ENCODE measurements at places on chromosomes 12 and 14.
A peak's percentile ranks its signal among the peaks of the same experiment; 100 is the strongest.

GRCh38 chr14:84922370-84922769 is 607.6 kb upstream of the FLRT2 start:
- DNase-seq: no peak

DNA sequence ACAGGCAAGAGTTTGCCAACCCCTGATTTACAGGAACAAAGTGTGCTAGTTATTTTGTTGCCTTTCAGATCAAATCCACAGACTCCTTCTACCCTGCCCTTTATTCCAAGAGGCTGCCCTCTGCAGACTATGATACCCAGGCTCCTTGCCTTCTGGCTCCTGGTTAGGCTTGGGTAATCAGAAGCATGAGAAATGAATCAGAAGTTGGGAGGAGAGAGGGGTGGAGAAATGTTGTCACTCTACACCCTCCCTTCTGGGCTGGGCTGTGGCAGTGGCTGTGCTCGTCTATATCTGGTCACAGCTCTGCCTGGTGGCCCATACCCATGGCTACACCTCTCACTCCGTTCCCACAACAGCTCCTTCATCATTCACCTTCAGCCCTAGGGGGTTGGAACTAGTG is 204.6 kb upstream of the PLXNC1 start:
- DNase-seq: peak; percentile 69

GRCh38 chr14:89922031-89922907 is 32.3 kb downstream of the EFCAB11 start:
- DNase-seq: peak; percentile 83

GRCh38 chr14:101726295-101726953 is 35.1 kb upstream of the PPP2R5C start:
- no peak for DNase-seq

DNA sequence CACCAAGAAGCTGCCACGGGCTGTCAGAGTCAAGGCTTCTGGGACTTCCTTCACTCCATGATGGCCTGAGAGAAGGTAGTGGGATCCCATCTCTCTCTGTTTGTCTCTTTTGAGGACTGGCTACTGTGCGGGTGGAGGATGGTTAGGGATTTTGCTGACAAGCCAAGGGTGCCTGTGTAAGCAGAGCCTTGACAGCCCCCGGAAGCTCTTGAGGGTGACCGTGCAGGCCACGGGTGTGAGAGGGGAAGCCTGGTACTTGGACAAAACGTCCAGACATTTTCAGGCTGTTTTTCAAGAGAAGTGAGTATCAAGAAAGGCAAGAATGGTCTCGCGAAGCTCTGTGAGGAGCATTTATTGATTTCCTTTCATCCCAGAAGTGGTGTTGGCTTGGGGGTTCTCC is 352.4 kb downstream of the DPF3 start:
- no peak for DNase-seq

DNA sequence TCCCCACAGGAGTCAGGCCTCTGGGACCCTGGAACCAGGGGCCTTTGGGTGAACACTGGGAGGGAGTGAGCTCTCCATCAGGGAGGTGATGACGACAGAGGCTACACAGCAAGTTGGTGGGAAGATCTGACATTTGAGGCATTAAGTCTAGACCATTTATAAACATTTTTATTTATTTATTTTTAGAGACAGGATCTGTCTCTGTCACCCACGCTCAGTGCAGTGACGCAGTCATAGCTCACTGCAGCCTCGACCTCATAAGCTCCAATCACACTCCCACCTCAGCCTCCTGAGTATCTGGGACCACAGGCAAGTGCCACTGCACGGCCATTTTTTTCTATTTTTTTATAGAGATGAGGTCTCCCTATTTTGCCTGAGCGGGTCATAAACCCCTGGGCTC is 53.6 kb downstream of the TEAD4 start:
- DNase-seq: no peak

DNA sequence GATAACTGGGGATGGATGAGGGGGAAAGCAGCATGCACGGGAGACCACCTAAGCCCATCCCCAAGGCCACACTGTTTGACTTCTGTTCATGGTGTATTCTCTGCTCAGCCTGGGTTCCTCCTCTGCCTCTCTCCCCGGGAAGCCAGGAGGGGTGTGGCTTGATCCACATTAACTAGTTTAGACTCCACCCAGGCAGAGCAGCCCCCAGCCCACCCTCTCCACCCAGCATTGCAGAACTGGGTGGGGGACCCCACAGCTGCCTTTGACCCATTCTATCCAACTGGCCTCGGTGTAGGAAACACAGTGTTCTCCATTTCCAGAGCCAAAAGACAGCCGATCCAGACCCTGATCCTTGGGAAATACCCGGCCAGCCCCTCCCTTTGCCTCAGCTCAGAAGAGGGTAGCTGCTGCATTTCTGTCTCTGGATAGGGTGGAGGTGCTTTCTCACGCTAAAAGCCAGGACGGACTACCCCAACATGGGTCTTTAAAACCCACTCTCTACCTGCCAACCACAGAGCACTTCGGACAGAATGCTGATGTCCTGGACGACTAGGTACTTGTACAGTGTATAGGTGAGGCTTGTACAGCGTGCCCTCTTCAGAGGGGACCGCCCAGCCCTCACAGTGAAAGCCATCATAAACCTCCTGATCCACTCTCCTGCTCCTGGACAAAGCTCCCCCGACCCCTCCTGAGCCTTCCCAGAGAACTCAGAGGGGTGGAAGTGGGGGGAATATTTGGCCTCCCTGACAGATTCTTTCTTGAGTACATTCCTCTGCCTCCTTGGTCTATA is 9.4 kb downstream of the SPRYD3 start:
- no peak for DNase-seq

GRCh38 chr12:121770388-121770787 is 23.1 kb downstream of the RHOF start:
- no peak for DNase-seq

DNA sequence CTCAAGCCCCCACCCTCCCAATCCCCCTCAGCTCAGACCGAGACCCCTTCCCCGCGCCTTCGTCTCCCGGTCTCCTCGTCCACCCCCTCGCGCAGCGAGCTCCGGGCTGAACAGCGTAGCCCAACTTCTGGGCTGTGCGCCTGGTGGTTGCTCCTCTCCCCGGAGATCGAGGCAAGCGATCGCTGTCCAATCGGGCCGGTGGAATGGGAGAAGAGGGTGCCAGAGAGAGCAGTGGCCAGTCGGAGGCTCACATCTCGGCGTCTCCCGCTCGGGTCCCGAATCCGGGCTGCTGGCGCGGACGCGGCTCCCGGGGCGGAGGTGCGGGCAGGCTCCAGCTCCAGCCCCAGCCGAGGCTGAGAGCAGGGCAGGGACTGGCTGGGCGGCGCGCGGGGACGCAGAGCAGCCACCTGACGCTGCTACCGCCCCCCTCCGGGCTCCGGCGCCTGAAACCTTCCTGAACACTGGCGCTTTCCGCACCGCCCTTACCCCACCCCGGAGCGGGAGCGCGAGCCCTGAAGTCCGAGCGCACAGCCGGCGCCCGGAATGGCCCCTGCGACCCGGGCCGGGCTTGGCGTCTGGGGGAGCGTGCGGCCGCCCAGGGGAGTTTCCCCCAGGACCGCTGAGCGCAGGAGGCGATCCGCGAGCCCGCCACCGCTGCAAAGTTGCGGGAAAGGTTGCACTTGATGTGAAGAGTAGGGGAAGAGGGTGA is 508 bp upstream of the KCNH5 start:
- peak; percentile 23 for DNase-seq

GRCh38 chr12:105865886-105866285 is 272.9 kb downstream of the NUAK1 start:
- no peak for DNase-seq

DNA sequence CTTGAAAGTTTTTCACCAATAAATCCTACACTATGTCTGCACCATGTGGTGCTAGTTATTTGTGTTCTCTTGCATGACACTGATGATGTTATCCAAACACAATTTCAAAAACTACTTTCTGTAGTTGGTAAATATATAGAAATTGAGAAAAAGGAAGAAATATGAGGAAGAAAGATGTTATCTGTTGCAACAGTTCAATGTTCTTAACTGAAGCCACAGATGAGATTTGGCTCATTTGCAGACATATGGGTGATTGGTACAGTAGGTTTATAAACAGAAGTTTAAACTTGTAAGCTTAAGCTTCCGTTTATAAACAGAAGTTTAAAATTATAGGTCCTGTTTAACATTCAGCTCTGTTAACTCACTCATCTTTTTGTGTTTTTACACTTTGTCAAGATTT is at the start of gene CLEC12A:
TSS of gene CLEC12A (plus strand) at position 229 of the 400 bp plus-strand sequence. CDS start 188 bp downstream, outside the sequence.
- no peak for DNase-seq

GRCh38 chr12:108432423-108433121 is 82.5 kb upstream of the FICD start:
- no peak for DNase-seq

- no peak for DNase-seq
These were observed 302.6 kb downstream of the FOXG1 start for GRCh38 chr14:29069228-29069627.

GRCh38 chr14:81344481-81345160 is 55.5 kb downstream of the STON2 start:
- DNase-seq: no peak

GRCh38 chr12:129571901-129572494 is 331.8 kb downstream of the TMEM132D start:
- DNase-seq: no peak

GRCh38 chr12:96889273-96889933 is 17.7 kb upstream of the NEDD1 start:
- DNase-seq: peak; percentile 86

DNA sequence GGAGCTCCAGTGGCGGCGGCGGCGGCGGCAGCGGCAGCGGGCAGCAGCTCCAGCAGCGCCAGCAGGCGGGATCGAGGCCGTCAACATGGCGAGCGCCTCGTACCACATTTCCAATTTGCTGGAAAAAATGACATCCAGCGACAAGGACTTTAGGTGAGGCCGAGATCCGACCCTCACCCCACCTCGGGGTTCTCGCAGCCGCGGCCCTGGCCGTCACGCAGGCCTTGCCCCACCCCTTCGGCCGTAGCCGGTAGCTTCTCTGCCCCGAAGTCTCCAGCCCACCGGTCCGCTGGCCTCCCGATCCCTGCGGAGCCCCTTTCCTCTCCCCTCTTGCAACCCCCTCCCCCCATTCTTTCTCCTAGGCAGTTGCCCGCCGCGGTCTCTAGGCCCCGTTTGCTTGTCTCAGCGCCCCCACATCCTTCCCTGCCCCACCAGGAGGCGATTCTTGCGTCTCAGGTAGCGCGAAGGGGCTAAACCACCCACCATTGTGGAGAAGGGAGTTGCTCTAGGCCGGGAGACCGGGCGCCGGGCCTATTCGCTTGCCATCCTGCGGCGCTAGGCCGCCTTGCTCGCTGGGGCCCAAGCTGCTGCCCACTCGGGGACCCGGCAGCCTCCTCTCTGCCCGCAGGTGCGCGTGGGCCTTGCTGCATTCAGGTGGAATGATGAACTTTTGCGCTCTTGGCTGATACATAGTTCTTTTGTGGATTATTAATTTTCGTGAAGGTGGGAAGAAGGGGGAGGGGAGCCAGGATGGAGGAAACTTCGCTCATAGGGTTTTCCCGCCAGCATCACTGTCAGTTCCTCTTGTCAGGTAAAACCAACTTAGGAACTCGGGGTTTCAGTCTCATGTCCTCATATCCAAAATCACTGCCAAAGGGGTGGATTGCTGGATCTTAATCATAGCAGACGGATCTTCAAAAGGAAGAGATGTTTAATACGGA is 745 bp downstream of the CAND1 start:
- DNase-seq: peak; percentile 22

DNA sequence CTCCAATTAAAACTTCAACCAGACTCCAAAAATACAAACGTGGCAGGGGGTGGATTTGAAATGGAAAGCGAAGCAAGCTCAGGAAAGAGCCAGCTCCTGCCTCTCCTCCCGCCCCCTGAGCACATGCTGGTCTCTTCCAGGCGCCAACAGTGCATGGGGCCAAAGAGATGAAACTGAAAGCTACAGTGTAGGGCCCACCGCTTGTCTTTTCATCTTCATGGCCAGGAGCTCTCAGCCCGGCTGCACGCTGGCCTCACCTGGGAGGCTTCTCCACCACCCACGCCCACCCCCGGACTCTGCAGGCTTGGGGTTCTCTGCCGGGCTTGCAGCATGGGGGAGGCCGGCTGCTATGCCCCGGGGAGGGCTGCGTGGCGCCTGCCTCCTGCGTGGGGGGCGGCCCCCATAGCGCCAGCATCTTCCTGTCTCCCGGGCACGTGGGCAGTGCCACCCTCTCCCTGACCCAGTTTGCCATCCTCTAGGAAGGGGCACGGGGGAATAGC is 2.0 kb downstream of the RIMBP2 start:
- DNase-seq: no peak

DNA sequence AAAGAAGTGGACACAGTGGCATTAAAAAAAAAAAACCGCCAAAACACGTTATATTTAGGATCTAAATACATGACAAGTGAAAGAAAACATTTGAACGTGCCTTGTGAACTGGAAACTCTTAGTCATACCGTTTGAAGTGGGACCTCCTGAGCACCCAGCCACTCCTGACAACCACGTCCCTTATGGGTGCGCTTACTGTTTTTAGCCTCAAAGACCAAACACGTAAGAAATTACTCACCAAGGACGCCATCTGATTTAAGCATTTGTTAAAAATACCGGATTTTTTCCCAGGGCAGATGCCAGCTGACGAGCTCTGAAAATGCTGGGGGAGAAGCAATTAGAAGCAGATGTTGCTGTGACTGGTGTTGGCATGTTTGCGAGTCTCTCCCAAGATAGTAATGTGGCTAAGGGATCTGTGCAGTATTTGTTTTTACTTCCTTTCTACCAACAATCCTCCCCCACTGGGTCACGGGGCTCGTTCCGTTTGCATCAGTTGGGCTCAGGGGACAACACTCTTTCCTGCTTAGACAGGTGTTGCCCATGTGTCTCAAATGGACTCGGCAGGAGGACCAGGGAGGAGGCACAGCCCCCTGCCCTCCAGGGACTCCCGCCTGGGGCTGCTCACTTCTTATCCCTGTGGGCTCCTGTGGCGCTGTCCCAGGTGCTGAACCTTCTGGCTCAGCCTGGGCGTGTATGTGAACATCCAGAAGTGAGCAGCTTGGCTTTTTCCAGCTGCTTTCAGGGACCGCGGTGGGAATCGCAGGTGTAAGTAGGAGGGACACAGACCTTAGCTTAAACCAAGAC is 101.0 kb downstream of the BEGAIN start:
- DNase-seq: peak; percentile 67
